Fibroblast of skin of right biceps (primary cell): ENCODE measurements at places on chromosomes 7 and 10.

GRCh38 chr7:83156006-83156405, 6.7 kb downstream of the PCLO start:
- DNase-seq, result no peak

- DNase-seq, result no peak
Observed at GRCh38 chr7:87875151-87876039, 765 bp downstream of the SLC25A40 start.

GRCh38 chr7:98785929-98786571, 83.8 kb downstream of the TMEM130 start:
- peak; percentile 23 for DNase-seq

DNA sequence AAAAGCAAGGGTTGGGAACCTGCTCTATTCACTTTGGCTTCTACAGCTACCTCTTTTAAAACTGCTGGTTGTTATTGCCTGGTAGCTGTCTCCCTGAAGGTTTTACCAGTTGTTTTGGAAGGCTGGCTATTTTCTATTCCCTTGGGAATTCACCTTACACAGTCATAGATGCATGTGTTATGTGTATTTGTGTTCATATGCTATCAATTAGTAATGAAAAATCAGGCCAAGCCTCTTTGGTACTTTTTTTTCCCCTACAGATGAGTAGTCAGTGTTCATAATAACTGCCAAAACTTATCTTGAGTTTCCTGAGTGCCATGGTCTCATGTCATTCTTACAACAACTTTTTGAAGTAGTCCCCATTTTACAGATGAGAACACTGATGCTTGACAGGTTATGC, 738.0 kb upstream of the GALNT17 start:
- DNase-seq, result peak; percentile 41

DNA sequence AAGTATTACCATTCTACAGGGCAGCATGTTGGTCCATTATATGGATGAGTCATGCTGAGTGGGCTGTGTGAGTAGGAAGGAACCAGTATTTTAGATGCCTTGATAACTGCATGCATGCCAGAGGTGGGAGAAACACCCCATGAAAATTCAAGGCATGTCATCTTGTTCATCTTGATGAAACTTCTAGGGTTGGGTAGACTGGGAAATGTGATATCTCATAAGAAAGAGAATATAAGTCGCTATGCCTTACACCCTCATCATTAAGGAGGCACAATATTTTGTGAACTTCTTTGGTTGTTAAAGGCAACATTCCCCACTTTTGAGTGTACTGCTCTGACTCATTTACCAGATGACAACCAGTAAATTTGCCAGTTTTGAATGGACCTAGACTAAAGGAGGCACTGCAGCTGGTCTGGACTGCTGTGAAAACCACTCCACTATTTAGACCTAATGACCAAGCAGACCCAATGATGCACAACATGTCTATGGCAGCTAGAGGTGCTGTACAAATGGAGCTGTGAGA, 48.0 kb downstream of the ZNF365 start:
- DNase-seq, result peak; percentile 84

GRCh38 chr7:11210374-11210773, 236.7 kb downstream of the PHF14 start:
- no peak for DNase-seq

GRCh38 chr7:66307591-66308215, 102.6 kb downstream of the TPST1 start:
- DNase-seq, result no peak

DNA sequence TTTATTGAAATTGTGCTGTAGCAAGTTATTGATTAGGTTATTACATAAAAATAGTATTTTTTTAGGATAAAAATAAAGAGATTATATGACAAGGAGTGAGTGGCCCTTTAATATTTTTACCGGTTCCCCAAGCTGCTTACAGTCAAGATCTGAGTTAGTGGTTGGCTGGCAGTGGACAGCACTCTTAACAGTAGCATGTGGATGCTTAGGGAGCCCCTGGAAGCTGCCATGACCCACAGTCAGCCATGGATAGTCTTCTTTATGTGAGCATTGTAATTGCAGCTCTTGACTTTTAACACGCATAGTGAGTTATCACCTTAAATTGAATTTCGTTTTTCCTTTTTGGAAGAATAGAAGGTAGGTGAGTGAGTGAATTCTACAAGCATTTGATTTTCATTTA, 22.1 kb downstream of the RAB18 start:
- DNase-seq, result no peak

- no peak for DNase-seq
Observed at GRCh38 chr7:105680505-105681187, 99.4 kb upstream of the EFCAB10 start.

GRCh38 chr7:74527842-74528241, 74.1 kb downstream of the GTF2IRD1 start:
- no peak for DNase-seq

DNA sequence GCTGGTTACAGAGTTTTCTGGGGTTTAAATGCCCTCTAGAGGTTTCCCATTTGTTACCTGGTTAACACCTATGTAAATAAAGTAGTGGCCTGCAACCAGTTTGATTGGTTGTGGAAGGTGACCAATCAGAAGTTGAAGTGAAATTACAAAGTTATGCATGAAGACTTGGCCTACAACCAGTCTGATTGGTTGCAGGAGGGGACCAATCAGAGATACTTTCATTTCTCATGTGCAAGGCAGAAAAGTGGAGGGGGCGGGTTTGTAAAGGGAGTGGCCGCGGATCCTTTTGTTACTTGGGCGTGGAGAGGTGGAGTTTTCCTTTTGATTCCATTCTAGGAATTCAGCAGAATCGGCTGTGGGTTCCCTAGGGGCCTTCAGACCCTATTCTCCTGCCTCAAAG, 80.8 kb downstream of the SEC23IP start:
- DNase-seq, result peak; percentile 2

- DNase-seq, result no peak
Observed at GRCh38 chr7:28823582-28823981, 134.5 kb downstream of the TRIL start.

GRCh38 chr10:46526682-46527038, 29.8 kb downstream of the GPRIN2 start:
- DNase-seq, result peak; percentile 25

- no peak for DNase-seq
Observed at GRCh38 chr10:112132435-112132834, 51.1 kb downstream of the GPAM start.

DNA sequence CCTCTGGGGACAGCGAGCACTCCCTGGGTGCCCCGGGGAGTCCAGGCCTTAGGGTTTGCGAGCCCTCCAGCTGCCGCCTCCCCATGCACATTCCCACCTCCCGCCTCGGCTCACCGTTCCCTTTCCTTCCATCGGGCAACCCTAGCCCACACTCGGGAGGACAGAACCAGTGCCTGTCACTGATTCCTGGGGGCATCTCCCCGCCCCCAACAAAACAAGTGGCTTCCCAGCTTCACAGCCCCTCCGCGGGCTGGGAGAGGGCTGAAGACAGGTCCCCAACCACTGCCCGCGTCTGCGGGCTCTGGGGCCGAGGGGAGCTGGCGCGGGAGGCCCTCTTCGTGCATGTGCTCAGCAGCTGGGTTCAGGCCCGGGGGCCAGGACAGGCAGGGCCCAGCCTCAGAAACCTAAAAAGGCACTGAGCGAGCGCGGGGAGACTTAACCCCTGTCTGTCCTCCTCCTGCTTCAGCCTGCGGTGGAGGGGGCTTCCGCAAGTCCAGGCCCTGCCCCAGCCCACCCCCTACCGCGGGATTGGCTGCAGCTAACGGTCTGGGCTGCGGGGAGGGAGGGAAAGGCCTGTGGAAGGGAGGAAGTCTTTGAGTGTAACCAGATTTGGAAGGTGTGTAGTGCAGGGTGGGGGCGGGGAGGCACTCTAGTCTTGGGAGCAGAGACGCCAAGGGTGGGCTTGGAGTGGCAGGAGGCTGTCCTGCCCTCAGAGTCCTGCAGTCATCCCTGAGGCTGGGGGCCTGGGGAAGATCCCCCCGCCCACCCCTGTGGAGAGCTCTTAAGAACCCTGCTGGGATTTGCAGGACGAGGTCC, 1.2 kb downstream of the FLNC start:
- peak; percentile 85 for DNase-seq

DNA sequence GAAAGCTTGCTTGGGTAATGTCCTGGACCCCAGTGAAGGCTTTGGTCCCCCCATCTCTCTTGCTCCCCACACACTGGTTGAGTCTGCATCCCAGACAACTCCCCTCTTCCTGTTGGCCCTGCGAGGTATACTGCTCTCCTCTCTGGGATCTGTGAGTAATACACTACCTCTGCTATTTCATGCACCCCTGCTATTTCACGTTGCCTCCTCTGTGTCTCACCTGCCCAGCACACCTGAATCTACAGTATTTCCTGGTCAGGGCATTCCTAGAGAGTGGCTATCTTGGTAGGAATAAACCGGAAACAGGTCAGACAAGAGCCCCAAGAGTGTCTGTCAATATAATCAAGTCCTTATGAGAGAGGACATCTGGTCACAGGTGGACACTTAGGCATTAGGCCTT, 114.3 kb upstream of the ODAD2 start:
- DNase-seq, result no peak
